Brain microvascular endothelial cell (primary cell): ENCODE measurements at places on chromosomes 1 and 21.

DNA sequence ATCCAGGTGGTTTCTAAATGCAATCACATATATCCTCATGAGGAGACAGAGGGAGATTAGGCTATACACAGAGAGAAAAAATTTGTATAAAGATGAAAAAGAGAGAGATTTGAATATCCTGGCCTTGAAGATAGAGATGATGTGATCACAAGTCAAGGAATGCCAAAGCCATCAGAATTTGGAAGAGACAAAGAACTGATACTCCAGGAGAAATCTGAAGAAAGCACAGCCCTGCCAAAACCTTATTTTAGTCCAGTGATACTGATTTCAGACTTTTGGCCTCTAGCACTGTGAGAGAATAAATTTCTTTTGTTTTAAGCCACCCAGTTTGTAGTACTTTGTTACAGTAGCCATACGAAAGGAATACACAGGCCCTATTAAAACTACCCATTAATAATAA is 33.4 kb downstream of the DOCK7 start:
- DNase-seq = no peak

GRCh38 chr1:75548721-75549480 is 62.0 kb downstream of the SLC44A5 start:
- no peak for DNase-seq

- no peak for DNase-seq
Observed at GRCh38 chr21:35984654-35985361, 75.5 kb downstream of the SETD4 start.

GRCh38 chr1:185720633-185721272 is 13.4 kb upstream of the HMCN1 start:
- DNase-seq = peak; percentile 22

GRCh38 chr1:168958562-168959289 is 147.8 kb upstream of the ATP1B1 start:
- DNase-seq = no peak

GRCh38 chr1:222053790-222054294 is 312.0 kb upstream of the DUSP10 start:
- DNase-seq = no peak

- no peak for DNase-seq
Observed at GRCh38 chr1:228079601-228080263, 2.8 kb upstream of the ARF1 start.

GRCh38 chr1:31182352-31182751 is 57.3 kb downstream of the NKAIN1 start:
- DNase-seq = peak; percentile 82

DNA sequence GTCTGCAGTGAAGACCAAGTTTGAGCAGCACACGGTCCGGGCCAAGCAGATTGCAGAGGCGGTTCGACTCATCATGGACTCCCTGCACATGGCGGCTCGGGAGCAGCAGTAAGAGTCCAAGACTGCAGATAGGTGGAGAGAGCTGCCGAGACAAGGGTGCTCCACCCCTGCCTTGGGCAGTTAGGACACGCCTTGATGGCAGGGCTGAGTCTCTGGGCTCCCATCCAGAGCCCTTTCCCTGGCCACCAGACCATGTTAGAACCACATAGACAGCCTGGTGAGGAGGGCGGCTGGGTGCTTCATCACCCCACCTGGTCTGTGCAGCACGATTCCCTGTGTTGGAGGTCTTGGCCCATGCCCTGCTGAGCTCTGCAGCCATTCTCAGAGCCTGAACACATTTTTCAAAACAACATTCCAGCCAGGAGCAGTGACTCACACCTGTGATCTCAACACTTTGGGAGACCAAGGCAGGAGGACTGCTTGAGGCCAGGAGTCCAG is 17.3 kb upstream of the MIIP start:
- no peak for DNase-seq

GRCh38 chr1:60935599-60936110 is 146.7 kb upstream of the NFIA start:
- no peak for DNase-seq

DNA sequence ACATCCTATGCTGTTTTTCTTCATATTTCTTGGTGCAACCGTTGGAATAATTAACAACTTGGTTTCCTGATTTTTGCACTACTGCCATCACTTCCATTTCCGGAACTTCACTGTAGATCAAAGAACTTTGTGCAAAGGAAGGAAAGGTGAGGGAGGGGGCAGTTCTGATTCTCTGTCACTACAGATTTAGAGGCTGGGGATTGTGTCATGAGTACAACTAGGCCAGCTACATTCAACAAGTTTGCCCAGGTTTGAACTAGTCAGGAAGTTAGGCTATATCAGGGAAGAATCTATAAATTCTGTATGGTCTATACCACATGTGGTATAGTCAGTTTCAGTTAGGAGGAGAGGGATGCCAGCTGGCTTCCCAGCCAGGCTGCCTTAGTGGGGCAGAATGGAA is 84.2 kb downstream of the RGL1 start:
- no peak for DNase-seq

DNA sequence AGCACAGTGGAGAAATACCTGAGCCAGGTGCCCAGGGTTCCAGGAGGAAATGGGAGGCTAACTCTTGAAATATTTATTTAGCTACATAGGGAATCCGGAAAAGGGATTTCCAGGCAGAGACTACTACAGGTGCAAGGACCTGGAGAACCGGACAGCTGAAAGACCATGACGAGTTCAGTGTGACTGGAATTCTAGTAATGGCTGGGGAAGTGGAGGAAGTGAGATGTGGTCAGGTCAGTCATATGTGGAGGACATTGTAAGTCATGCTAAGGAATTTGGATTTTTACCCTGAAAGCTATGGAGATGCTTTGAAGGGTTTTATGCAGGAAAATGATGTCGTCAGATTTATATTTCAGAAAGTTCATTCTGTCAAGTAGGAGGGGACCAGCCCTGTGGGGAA is 1.8 kb downstream of the CAP1 start:
- DNase-seq = no peak

DNA sequence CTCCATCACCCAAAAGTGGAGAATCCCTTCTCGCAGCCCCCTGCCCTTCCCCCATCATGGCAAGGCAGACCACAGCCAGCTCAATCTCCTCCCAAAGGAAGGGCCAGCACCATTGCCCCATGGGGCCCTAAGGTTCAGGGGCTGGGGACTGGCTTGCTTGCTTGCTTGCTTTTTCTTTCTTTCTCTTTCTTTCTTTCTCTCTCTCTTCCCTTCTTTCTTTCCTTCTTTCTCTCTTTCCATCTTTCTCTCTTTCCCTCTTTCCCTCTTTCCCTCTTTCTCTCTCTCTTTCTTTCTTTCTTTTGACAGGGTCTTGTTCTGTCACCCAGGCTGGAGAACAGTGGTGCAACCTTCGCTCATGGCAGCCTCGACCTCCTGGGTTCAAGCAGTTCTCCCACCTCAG is 38.1 kb upstream of the CAMK1G start:
- DNase-seq = no peak

- no peak for DNase-seq
Observed at GRCh38 chr1:222583079-222583478, 6.7 kb downstream of the TAF1A start.
